HEK293T (cell line): ENCODE measurements at places on chromosomes 5 and 9.

- peak; percentile 78 for DNase-seq
Measured at GRCh38 chr5:153964880-153965645, 73.6 kb downstream of the FAM114A2 start.

GRCh38 chr5:4737868-4738267 lies 402.3 kb upstream of the ADAMTS16 start:
- no peak for DNase-seq

- DNase-seq = no peak
Measured at GRCh38 chr9:72954431-72955125, 1.7 kb upstream of the ALDH1A1 start.

- DNase-seq = no peak
Measured at GRCh38 chr5:93438124-93438523, 142.9 kb downstream of the NR2F1-AS1 start.

GRCh38 chr5:61319388-61320146 lies 12.5 kb upstream of the ZSWIM6 start:
- peak; percentile 45 for DNase-seq
